Myocyte (in vitro differentiated cells): ENCODE measurements at places on chromosomes 7 and 10. TPM values are rescaled to one million over a fixed set of nuclear protein-coding genes. Genes with fewer than 3 reads are reported as not detected.
A peak's percentile ranks its signal among the peaks of the same experiment; 100 is the strongest.

- DNase-seq: peak; percentile 54
Observed at GRCh38 chr10:63765126-63765525, 243.9 kb downstream of the REEP3 start.

- DNase-seq: peak; percentile 57
Observed at GRCh38 chr10:52442576-52442975, 128.5 kb downstream of the DKK1 start.

DNA sequence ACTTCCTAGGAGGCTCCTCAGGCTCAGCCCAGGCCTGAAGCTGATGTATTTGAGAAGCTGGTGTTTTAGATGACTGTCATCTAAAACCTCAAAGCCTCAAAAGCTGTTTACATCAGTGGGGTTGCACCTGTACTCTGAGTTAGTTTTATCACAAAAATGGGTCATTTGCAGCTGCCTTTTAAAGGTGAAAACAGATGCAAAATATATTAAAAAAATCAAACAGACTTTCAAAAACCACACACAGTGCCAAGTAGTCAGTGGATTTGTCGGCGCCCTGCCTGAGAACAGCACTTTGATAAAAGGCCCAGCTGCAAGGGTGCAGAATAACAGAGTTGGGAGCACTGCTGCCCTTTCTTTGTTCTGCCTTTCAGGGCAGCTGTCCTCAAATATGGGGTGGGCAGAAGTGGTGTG, 103.0 kb downstream of the VOPP1 start:
- DNase-seq: peak; percentile 67

DNA sequence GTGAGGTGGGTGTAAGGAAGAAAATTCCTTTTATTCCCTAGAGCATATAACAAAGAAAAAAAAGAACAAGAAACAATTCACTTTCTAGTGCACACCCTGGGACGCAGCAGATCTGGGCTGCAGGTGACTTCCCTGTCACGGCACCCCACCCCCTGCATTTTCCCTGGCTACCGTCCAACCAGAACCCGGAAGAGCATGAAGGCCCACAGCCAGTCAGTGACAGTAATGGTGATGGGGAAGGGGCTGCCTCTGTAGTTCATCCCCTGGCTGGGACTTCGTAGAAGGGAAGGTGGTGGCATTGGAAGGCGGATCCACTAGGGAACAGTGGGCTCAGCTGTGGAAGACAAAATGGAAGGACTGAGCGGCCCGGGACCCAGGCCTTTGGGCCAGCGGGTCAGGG, 236.7 kb downstream of the BUB3 start:
- DNase-seq: no peak

- DNase-seq: no peak
Observed at GRCh38 chr7:50317697-50318669, 13.5 kb downstream of the IKZF1 start.

GRCh38 chr7:102974366-102975236, 61.8 kb downstream of the LRRC17 start:
- DNase-seq: no peak

- no peak for DNase-seq
Observed at GRCh38 chr10:121131014-121131413, 279.9 kb downstream of the WDR11 start.

Gene CYP26A1
- not detected in 2 replicates for total RNA-seq

Gene NAT16
- total RNA-seq: not detected in 2 replicates

Gene LEP
- not detected in 2 replicates for total RNA-seq

Gene ZNF488
- total RNA-seq: 0.19 and 0.31 TPM in 2 replicates
